Dermis lymphatic vessel endothelial cell (primary cell): ENCODE measurements at places on chromosomes 1 and 21. TPM values are rescaled to one million over a fixed set of nuclear protein-coding genes. Genes with fewer than 3 reads are reported as not detected.

Gene C1orf87
- total RNA-seq, result not detected in 2 replicates

Gene TMEM53
- 5.3 and 6.2 TPM in 2 replicates for total RNA-seq

Gene CD244
- total RNA-seq, result not detected in 2 replicates

Gene PRKCZ
- 28.4 and 33.2 TPM in 2 replicates for total RNA-seq

Gene STK40
- total RNA-seq, result 19.4 and 19.8 TPM in 2 replicates

Gene DNAJC28
- 1.6 and 1.8 TPM in 2 replicates for total RNA-seq

Gene BRDT
- not detected in 2 replicates for total RNA-seq

Gene PIGK
- total RNA-seq, result 24.8 and 27.8 TPM in 2 replicates

Gene PAQR6
- 0.33 and 0.52 TPM in 2 replicates for total RNA-seq

Gene ATP1A4
- not detected in 2 replicates for total RNA-seq

Gene HMGCL
- 43.5 and 49.2 TPM in 2 replicates for total RNA-seq

Gene CD160
- not detected in 2 replicates for total RNA-seq

Gene INSRR
- not detected in 2 replicates for total RNA-seq

Gene PHGDH
- total RNA-seq, result 0.95 and 4.2 TPM in 2 replicates

Gene ATP6V1G3
- 0.22 TPM in 1 of 2 replicates, not detected in the other for total RNA-seq

Gene ANKRD34A
- under 0.01 TPM in 2 replicates for total RNA-seq

Gene TTLL7
- total RNA-seq, result 0.65 and 2.2 TPM in 2 replicates

Gene PRAMEF6
- not detected in 2 replicates for total RNA-seq

Gene LENEP
- 0.43 TPM in 1 of 2 replicates, not detected in the other for total RNA-seq

Gene ELAVL4
- under 0.01 TPM in 1 of 2 replicates, not detected in the other for total RNA-seq

Gene FCRL2
- total RNA-seq, result not detected in 2 replicates

Gene ZNF683
- total RNA-seq, result not detected in 2 replicates

Gene FCAMR
- not detected in 2 replicates for total RNA-seq

Gene PPM1J
- 0.43 and 0.65 TPM in 2 replicates for total RNA-seq

Gene LIN28A
- total RNA-seq, result not detected in 2 replicates

Gene LMOD1
- 0.11 TPM in 1 of 2 replicates, not detected in the other for total RNA-seq

Gene C8B
- total RNA-seq, result not detected in 2 replicates

Gene ACTL8
- not detected in 2 replicates for total RNA-seq

Gene LAD1
- 0.22 TPM in 1 of 2 replicates, not detected in the other for total RNA-seq

Gene F13B
- not detected in 2 replicates for total RNA-seq

Gene OVAAL
- not detected in 2 replicates for total RNA-seq

Gene VANGL1
- total RNA-seq, result 19.0 and 19.4 TPM in 2 replicates

Gene SPRR2F
- not detected in 2 replicates for total RNA-seq

Gene PADI2
- under 0.01 and 0.33 TPM in 2 replicates for total RNA-seq

Gene MTFR1L
- 31.3 and 31.5 TPM in 2 replicates for total RNA-seq

Gene SZT2
- total RNA-seq, result 14.5 and 14.6 TPM in 2 replicates

Gene ANKRD35
- total RNA-seq, result under 0.01 TPM in 1 of 2 replicates, not detected in the other

Gene EBNA1BP2
- total RNA-seq, result 51.4 and 64.0 TPM in 2 replicates

Gene NUF2
- 2.4 and 2.9 TPM in 2 replicates for total RNA-seq

Gene DYNLT5
- 0.43 and 1.1 TPM in 2 replicates for total RNA-seq

Gene BNIPL
- under 0.01 and 0.09 TPM in 2 replicates for total RNA-seq

Gene GPR3
- 0.09 and 0.22 TPM in 2 replicates for total RNA-seq

Gene EXOSC10
- total RNA-seq, result 37.8 and 45.6 TPM in 2 replicates

Gene KRTAP7-1
- not detected in 2 replicates for total RNA-seq

Gene LGALS8
- 154 and 198 TPM in 2 replicates for total RNA-seq

Gene MTHFR
- total RNA-seq, result 42.4 and 68.7 TPM in 2 replicates

Gene C1orf122
- 8.8 and 15.6 TPM in 2 replicates for total RNA-seq

Gene LCE6A
- not detected in 2 replicates for total RNA-seq

Gene GNAT2
- total RNA-seq, result 0.11 and 0.17 TPM in 2 replicates

Gene TCHHL1
- total RNA-seq, result not detected in 2 replicates

Gene S100A8
- not detected in 2 replicates for total RNA-seq

Gene NBPF26
- 3.3 and 7.0 TPM in 2 replicates for total RNA-seq

Gene KRTAP11-1
- total RNA-seq, result not detected in 2 replicates
